Tongue (tissue), 3 donors: ENCODE measurements at places on chromosomes 2 and 18. TPM values are rescaled to one million over a fixed set of nuclear protein-coding genes. Genes with fewer than 3 reads are reported as not detected.

DNA sequence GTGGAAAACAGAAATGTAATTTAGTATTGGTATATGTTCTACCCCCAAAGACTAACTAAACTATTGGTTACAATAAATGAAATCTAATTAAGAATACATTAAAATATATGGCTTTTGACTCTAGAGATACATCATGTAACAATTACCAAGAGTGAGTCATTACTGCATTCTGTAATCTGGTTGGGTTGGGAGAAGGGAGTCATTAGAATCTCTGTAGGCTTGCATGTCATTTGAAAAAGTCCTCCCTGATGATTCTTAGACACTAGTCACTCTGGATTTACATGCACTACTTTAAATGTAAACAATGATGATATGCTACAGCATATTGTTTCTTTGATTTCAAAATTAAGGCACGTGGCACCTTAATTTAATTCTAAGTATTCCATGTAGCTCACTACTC, 293.4 kb upstream of the CHST9 start:
- no peak for DNase-seq

Gene RFTN2
- 20.4 TPM for total RNA-seq

Gene SPATS2L
- total RNA-seq: 220 TPM

Gene GCG
- total RNA-seq: not detected

DNA sequence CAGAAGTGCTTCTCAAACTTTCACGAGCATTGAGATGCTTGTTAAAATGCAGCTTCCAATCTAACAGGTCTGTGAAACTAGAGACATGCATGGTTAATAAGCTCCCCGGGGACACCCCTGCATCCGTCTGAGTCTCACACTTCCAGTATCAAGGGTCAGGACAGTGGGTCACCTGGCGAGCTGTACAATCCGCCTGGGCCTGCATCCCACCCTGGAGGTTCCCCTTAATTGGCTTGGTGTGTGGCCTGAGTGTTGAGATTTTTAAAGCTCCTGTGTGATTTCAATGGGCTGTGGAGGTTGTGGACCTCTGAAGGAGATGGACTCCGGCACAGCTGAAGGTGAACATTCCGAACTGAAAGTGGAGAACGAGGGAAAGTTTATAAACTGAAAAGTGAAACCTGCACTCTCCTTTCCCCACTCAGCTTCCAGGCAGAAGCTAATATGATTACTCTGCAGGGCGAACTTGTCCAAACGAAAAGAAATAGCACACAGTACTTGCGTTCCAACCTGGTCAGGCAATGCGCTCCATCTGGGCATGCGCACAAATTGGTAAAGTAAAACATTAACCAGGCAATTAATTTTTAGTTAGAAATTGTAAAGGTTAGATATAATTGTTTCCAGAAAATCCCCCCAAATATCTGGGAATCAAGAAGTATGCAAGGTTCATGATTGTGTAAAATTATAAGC, 191.7 kb upstream of the ALKAL2 start:
- DNase-seq: no peak
